Frontal cortex (tissue), 4 donors: ENCODE measurements at places on chromosomes 2 and 18. TPM values are rescaled to one million over a fixed set of nuclear protein-coding genes. Genes with fewer than 3 reads are reported as not detected.

DNA sequence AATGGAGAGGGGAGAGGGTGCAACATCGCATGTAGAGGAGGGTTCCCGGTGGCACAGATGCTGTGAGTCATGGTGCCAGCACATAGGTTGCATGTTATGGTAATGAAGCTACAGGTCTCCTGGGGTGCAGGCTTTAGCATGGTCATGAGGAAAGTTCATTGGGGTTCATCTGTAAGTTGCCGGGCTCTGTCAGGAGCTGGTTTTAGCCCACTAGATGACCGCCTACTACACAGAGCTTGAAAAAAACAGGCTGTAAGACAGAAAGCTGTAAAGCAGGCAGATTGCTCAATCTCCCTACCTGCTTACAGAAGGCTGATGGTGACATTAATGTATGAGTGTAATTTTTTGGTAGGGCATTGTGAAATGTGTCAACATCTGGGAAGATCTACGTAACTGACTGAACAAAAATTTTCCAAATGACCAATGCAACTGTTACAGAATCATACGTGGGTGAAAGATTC, 23.9 kb downstream of the DYSF start:
- DNase-seq, result no peak

- DNase-seq, result no peak
These were observed 27.9 kb downstream of the XDH start for GRCh38 chr2:31386648-31387047.

DNA sequence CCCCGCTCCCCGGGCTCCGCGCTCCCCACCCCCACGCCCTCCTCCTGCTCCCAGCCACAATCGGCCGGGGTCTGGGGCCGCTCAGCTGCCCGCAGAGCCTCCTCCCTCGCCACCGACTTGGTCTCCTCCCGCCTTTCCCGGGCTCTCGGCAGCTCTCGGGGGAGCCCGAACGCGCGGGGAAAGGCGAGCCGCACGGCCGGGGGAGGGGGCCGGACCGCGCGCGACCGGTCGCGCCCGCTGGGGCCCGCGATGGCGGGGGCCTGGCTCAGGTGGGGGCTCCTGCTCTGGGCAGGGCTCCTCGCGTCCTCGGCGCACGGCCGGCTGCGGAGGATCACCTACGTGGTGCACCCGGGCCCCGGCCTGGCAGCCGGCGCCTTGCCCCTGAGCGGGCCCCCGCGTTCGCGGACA, 327 bp downstream of the LTBP1 start:
- peak; percentile 53 for DNase-seq

- DNase-seq, result no peak
These were observed 97.6 kb upstream of the SMAD2 start for GRCh38 chr18:48028081-48028480.

GRCh38 chr2:118859157-118859770, 11.8 kb upstream of the EN1 start:
- no peak for DNase-seq

GRCh38 chr18:48294899-48295585, 114.1 kb downstream of the ZBTB7C start:
- no peak for DNase-seq

GRCh38 chr2:236545248-236545658, 24.4 kb upstream of the ACKR3 start:
- no peak for DNase-seq

- no peak for DNase-seq
These were observed 297.1 kb upstream of the RBMS1 start for GRCh38 chr2:160790738-160791137.

- no peak for DNase-seq
These were observed 41.6 kb downstream of the MGAT5 start for GRCh38 chr2:134295441-134295840.

- DNase-seq, result no peak
These were observed 1.9 kb upstream of the ZC3H15 start for GRCh38 chr2:186484062-186484735.

DNA sequence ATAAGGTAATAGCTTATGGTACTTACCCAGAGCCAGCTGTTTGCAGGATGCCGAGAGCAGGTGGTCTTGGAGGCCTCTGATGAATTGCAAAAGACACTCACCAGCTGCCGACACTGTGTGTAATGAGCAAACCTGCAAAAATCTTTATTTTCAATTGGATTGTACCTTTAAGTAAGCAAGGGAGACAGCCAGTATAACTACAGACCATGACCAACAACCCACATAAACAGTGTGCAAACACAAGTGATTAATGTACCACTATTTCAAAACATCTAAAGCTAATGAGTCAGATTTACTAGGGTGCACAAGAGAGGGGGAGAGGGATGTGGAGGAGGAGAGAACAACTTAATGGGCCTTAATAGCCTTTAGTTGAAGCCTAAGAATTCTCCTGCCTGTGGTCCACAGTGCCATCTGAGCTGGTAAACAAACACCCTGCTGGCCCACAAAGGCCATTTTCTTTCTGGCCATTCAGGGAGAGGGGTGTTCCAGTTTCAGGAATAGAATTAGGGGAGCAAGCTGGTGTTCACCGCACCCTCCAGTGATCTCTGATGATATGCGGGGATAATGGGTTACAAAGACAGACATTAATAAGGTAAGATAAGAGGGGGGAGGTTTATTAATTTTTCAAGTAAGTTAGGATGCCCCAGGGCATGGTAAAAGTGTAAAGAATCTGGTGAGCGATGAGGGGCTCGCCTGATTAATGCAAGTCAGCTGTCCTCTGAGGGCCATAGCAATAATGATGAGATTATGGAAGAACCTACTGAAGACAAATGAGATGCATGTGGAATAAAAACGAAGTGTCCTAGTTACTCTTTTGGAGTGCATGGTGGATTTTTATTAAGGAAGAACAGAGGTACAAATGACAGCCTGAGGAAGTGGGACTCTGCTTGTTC, 196.4 kb downstream of the HRH4 start:
- no peak for DNase-seq

- no peak for DNase-seq
These were observed 17.9 kb downstream of the LCT start for GRCh38 chr2:135818937-135819610.

DNA sequence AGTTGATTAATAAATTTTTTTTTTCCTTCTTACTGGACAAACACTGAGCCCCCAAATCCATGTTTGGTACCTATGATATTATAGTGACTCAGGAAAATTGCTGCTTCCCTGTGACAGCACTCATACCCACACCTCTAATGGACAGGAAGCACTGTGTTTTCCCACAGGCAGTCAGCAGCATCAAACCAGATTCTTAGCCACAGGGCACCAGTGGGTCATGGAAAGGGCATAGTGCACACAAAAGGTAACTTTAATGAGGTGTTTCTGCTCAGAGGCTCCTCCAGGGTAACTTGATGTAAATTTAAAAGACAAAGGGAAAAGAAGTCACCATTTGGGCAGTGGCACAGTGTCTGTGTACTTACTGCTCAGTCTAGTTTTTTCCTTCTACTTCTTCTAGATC, 34.1 kb downstream of the SERPINB11 start:
- DNase-seq, result no peak

- DNase-seq, result no peak
These were observed 250.6 kb upstream of the KCNJ3 start for GRCh38 chr2:154447727-154448418.

DNA sequence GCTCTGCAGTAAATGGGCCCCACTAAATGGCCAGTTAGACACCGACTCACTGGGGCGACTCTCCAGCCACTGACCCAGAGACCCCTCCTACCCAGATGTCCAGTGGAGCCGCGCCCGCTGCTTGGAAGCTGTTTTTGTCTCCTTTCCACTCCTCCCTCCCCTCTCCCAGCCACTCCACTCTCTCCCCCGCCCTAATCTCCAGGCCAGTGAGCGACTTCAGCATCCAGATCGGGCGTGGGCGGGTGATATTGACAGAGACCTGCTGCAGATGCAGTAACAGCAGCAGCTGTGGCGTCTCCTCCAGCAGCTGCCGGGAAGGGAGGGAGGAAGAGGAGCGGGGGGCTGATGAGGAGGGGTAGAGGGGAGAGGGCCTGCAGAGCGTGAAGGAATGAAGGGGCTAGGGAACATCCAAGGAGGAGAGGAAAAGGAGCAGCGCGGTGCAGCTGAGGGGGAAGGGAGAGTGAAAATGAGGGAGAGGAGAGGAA, at the start of gene SCN7A:
TSS of gene SCN7A (minus strand) at position 110 of the 485 bp plus-strand sequence. CDS start 16,553 bp downstream, outside the sequence.
- no peak for DNase-seq

DNA sequence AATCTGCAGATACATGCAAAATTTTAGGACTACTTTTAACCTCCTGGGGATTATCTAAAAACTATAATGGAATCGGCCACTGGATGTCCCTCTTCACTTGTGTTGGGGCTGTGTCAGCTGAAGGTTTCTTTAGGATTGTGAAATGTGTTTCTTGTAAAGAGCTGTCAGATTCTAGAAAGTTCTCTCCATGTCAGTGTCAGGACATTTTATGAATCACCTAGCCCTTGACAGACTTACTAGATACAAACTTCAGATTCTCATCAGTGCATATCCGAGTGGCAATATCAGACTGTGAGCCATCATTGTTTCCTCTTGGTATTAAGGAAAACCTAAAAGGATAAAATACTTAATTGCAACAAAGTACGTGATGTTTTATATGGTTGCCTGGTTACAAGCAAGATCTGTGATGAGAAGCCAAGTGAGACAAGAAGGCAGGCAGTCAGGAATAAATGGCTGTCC, 107.3 kb downstream of the CPS1 start:
- DNase-seq, result peak; percentile 17

- no peak for DNase-seq
These were observed 5.6 kb upstream of the ASB1 start for GRCh38 chr2:238420878-238421694.

DNA sequence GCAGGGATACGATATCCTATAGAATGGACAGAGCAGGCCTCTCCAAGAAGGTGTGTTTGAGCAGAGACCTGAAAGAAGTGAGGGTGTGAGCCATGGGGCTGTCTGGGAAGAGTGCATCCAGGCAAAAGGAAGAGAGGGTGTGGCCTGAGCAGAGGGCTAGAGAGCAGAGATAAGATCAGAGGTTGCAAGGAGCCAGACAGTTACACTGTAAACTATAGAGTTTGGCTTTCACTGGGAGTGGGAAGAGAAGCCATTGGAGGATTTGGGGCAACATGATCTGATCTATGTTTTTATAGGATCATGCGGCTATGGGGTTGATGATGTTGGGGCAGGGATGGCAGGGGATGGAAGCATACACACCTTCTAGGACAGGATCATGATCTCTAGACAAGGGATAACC, 124.1 kb upstream of the MAP3K20 start:
- DNase-seq, result no peak

- peak; percentile 42 for DNase-seq
These were observed 2.7 kb downstream of the CDH7 start for GRCh38 chr18:65753520-65753919.

DNA sequence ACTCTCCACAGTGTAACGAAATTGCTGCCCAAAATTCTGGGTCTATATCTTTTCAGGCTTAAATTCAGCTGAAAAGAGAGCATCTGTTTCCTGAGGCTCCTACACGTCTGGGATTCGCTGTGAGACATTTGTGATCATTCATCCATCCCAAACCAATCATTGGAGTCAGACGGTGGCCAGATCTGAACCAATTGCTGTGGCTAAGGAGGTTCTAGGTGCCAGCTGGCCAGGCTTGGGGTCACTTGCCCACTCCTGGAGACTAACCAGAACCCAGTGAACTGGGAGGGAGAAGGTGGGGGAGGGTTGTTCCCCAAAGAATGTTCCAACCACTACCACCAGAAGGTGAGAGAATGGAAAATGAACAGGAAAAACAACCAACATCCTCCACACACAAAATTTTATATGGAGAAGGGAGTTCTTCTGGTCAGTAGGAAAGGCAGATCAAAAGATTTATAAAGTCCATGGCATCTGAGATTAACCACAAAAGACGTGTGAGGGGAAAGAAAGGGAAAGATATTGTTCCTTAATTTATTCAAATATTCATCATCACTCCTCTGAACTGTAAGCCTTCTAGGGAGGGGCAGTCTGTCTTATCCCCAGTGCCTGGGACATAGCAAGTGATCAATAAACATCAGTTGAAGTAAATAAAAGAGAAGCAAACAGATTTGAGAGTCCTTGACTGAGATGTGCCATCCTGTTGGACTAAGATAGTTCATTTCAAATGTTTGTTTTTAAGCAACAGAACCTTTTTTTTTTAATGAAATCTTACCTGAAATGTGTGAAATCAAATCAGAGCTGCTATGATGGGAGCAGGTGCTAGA, 3.0 kb upstream of the RTKN start:
- DNase-seq, result no peak

GRCh38 chr2:239250216-239251081, 150.4 kb downstream of the HDAC4 start:
- DNase-seq, result no peak

DNA sequence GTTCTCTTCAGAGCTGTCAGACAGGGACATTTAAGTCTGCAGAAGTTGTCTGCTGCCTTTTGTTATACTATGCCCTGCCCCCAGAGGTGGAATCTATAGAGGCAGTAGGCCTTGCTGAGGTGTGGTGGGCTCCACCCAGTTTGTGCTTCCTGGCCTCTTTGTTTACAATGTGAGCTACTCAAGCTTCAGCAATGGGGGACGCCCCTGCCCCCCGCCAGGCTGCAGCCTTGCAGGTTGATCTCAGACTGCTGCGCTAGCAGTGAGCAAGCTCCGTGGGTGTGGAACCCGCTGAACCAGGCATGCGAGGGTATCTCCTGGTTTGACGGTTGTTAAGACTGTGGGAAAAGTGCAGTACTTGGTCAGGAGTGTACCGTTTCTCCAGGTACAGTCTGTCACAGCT, 24.0 kb upstream of the PAIP2B start:
- no peak for DNase-seq

DNA sequence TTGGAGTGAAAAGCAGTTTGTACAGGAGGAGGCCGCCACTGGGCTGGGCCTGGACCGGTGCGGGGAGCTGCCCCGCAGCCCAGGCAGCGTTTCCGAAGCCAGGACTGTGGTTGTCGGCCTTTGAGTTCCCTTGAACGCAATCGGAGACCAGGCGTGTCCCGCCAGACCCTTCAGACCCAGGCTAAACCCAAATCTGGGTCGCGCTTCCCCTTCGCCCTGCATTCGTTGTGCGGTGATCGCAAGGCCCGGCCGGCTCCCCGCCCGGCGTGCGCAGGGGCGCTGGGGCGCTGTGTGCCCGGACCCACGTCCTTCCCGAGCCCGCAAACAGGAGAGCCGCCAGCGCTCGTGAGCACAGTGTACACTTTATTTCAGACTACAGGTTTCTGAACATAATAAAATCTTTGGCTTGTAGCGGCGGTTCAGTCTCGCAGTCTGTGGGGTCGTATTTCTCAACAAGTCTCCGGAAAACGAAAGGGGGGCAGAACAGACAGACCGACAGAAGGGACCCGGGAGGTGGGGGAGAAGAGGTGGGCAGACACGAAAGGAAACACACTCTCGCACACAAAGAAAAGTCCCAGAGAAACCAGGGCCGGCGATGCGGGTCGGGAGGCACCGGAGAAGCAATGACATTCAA, 5.5 kb downstream of the EN1 start:
- DNase-seq, result peak; percentile 36

- DNase-seq, result no peak
These were observed 39.3 kb upstream of the NARS1 start for GRCh38 chr18:57660961-57661360.

- no peak for DNase-seq
These were observed 32.5 kb downstream of the GPR45 start for GRCh38 chr2:105274046-105274445.

- DNase-seq, result no peak
These were observed 109.7 kb upstream of the HS6ST1 start for GRCh38 chr2:128428415-128428814.

The DOK6 gene
- total RNA-seq, result 68.1 TPM

The ARPC2 gene
- total RNA-seq, result 139 TPM

The CYS1 gene
- 0.82 TPM for total RNA-seq

The NETO1 gene
- 44.4 TPM for total RNA-seq

The GLI2 gene
- total RNA-seq, result 0.41 TPM

The G6PC2 gene
- not detected for total RNA-seq

The PTRHD1 gene
- total RNA-seq, result 41.2 TPM

The NCKAP5 gene
- 9.0 TPM for total RNA-seq

The STAT1 gene
- 20.8 TPM for total RNA-seq

The TUBA4B gene
- total RNA-seq, result not detected

The R3HDM1 gene
- total RNA-seq, result 93.8 TPM

The WDCP gene
- 27.3 TPM for total RNA-seq
